CD4-positive, alpha-beta T cell treated with Interleukin-17A for 4 hours (primary cell): ENCODE measurements at places on chromosomes 5 and 9.

GRCh38 chr9:104833696-104834095 is 69.8 kb downstream of the NIPSNAP3B start:
- no peak for DNase-seq

DNA sequence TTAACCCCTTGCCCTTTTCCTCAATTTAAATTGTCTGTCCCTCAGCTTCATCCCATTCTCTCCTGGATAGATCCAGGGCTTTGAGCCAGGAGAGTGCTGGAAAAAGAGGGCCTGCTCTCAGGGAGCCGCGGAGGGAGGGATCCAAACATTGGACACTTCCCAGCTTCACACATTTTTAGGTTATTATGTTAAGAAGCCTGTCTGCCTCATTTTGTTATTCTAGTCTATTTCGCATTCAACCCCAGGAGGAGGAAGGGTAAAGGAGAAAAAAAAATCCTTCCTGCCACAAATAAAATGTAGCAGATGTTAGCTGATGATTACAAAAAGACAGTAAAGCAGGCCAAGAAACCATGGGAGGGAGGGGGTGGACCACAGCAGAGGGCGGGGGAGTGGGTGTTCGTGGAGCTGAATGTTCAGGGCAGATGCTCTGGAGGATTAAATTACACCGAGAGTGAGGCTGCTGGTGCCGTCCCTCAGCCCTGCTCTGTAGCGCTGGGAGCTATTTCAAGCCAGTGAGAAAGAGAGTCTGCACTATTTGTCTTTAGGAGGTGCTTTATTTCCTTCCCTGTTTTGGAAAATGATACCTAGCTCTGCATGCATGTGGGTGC is 60.6 kb upstream of the ZFR start:
- DNase-seq: peak; percentile 36

- no peak for DNase-seq
Observed at GRCh38 chr9:129309041-129309430, 131.0 kb upstream of the IER5L start.

GRCh38 chr5:72245951-72246532 is 74.0 kb downstream of the MRPS27 start:
- no peak for DNase-seq

- DNase-seq: no peak
Observed at GRCh38 chr5:371811-372555, 50.5 kb downstream of the AHRR start.

- DNase-seq: no peak
Observed at GRCh38 chr5:73116506-73116905, 3.9 kb upstream of the TMEM171 start.

GRCh38 chr5:6261668-6262067 is 116.7 kb downstream of the MED10 start:
- no peak for DNase-seq

GRCh38 chr5:134005417-134006061 is 764 bp upstream of the VDAC1 start:
- peak; percentile 7 for DNase-seq

DNA sequence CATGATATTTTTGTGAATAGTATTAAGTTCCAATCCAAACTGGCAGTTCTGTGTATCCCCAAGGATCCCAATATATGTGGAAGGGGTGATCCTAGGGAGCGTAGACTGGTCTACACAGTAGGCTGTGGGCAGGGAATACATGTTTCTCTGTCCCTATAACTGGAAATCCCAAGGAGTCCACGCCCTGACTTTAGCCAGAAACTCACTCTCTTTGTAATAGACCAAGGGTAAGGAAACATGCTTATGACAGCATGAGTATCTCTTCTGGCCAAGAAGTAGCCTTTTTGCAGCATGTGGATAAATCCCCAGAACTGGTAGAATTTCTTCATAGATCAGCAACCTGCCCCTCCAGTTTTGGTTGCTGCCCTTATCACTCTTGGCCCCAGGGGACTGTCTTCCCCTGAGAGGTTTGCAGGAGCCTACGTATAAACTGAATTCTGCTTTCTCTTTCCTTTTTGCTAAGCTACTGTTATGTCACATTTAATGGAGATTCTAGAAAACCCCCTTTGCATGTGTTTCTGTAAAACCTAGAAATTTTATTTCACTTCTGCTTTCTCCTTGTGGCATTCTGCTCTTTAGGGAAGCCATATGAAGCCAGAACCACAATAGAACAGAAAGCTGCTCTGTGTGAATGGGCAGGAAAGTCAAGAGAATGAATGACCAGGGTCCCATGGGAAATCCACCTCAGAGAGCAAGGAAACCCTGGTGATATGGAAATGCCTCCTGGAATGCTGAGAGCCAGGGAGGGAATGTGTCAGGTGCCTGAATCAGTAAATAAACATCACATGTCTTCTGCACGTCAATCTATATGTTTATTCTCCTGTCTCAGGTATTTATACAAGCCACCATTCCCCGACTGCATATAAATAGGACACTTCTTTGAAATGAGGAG is 3.5 kb downstream of the IFNA2 start:
- DNase-seq: no peak

GRCh38 chr5:179355976-179356974 is 11.0 kb upstream of the ADAMTS2 start:
- DNase-seq: no peak

- DNase-seq: peak; percentile 45
Observed at GRCh38 chr9:38619556-38620447, 594 bp downstream of the ANKRD18A start.

DNA sequence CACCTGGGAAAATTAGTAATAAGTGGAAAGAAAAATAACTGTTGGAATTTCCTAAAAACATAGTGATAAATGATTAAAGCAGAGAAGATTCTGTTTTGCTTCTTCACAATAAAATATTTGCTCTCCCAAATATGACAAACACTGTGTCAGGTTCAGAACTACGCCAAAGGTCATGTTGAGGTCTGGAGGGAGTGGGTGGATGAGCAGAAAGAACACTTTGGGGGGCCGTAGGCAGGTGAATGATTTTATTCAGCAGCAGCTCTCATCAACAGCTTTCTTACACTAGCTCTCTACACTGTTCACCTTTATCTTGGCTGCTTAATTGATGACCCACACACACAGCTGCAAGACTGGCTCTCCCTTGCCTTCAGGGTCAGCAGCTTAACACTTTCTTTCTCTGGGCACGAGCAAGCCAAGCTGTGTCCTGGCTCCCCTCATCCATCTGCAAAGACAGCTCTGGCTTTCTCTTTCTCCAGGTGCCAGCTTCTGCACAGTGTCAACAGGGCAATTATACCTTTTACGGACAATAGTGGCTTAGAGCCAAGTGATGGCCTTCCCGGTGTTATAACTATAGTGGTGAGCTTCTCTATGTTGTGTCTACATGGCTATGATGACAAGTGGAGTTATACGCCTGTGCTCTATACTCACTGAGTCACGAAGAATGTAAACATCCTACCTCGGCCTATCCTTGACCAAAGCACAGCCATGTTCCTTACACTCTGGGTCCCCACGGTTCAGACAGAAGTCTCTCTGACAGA is 18.9 kb upstream of the GPX8 start:
- DNase-seq: no peak

DNA sequence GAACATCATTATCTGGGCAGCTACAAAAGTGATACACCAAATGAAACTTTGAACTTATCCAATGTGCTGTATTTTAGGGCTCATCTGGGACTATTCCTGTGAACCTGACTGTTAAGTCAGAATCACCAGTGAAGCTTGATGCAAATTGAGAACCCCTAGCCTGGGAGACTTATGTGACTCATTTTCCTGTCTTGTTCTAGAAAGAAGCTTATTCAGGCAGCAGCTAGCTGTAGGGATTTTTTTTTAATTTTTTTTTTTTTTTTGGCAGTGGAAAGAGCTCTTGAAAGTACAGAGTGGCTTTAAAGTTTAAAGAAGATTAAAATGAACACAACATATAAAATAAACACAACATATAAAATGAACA is 81.1 kb upstream of the TNFAIP8 start:
- DNase-seq: peak; percentile 43

GRCh38 chr9:129712634-129713401 is 40.0 kb downstream of the PTGES start:
- peak; percentile 15 for DNase-seq

- DNase-seq: no peak
Observed at GRCh38 chr9:89710697-89711096, 105.9 kb downstream of the GADD45G start.

GRCh38 chr5:163161512-163161911 is 275.9 kb upstream of the CCNG1 start:
- no peak for DNase-seq

GRCh38 chr9:99348289-99348688 is 126.2 kb downstream of the SEC61B start:
- no peak for DNase-seq

DNA sequence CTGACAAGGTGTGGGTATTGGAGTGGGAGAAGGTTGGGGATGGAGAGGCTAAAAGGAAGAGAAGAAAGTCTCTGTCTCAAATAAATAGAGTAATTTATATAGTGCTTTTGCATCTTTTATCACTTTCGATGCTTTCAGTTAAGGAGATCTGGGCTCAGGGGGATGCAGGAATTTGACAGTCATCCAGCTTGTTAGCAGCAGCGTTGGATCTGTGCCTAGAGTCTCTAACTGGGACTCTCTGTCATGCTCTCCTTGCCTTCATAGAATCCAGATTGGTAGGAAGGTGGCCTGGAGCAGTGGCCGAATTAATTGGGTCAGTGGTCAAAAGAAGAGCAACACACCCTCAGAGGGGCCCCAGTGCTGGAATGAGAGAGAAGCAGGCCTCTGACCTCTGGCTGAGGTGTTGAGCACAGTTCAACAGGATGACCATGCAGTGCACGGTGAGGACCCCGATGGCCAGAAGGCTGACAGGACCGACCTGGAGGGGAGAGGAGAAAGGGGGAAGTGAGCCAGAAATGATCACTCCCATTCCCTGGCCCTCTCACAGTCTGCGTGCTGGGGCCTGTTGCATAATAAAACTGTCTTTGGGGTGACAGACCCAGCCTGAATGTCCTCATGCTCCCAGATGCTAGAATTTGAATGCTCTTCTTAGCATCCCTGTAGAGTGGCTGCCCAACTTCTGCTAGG is 7.6 kb downstream of the SLC36A3 start:
- DNase-seq: no peak

- DNase-seq: no peak
Observed at GRCh38 chr9:8764051-8764450, 964.5 kb upstream of the DMAC1 start.

DNA sequence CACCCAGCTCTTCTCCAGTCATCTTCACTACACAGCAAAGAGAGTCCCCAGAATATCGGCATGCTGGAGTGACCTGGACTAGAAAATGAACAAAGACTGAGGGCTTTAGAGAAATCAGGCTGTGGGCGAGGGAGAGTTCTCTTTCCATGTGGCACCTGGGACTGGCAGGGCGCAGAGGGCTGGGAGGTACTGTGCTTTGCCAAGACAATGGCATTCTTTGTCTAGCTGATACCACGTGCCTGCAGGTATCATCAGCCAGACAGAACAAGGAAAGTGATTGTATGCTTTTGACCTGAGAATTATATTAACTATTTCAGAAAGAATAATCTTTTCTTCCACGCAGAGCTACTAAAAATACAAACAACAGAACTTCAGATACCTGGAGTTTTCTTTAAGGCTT is 30.5 kb downstream of the DDX31 start:
- DNase-seq: no peak

DNA sequence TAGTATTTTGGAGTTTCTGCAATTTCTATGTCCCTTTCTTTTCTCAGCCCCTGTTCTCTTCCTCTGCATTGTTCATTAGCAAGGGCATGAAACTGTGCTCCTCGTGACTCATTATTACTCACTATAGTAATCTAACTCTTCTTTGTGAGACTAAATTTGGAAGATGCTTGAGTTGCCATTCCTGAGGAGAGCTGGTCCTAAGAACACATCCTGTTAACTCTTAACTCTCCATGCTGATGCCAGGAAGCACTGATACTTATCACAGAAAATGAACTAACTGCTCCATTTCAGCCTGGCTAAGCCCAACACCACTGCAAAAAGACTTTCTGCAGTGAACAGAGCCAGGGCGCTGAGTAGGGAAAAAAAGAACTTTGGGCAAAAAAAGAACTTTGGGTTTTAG is 10.6 kb upstream of the CSNK1A1 start:
- peak; percentile 23 for DNase-seq

DNA sequence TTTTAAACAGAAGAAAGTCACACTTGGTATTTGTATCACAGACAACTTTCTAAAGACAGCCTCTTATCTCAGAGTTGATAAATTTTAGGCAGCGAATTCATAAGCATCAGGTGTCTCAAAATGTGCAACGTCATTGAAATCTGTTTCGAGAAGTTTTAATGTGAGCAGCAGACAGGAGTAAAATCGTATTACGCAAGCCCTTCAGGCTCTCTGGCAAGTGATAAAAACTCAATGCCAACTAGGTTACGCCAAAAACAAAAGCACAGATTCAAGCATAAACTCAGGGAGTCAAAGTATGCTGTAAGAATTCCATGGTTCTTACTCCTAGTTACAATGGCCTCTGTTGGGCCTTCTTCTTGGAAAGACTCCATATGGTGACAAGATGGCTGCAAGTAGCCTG is 244.7 kb downstream of the SEMA5A start:
- no peak for DNase-seq

GRCh38 chr9:13707612-13708576 is 428.4 kb upstream of the MPDZ start:
- no peak for DNase-seq

DNA sequence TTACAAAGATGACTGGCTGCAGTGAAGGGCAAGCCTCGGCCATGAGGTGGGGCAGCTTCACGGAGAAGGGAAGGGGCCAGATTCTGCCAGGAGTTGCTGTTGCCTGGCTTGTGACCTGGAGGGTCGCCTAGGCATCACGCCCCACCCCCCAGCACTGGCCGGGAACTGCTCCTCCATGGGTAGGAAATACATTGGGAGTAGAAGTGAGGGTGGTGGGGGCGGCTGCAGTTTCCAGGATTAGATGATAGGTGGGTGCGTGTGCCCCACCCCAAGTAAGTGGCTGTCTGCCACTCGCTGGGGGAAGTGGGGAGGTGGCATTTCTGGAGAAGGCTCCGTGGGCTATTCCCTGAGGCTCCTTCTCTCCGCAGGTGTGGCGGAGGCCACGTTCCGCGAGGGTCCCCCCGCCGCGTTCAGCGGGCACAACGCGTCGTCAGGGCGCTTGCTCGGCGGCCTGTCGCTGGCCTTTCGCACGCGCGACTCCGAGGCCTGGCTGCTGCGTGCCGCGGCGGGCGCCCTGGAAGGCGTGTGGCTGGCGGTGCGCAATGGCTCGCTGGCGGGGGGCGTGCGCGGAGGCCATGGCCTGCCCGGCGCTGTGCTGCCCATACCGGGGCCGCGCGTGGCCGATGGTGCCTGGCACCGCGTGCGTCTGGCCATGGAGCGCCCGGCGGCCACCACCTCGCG is 16.9 kb downstream of the CRB2 start:
- no peak for DNase-seq

- DNase-seq: no peak
Observed at GRCh38 chr5:56606192-56606591, 209.2 kb upstream of the MAP3K1 start.

GRCh38 chr5:1555011-1555807 is 31.4 kb upstream of the LPCAT1 start:
- DNase-seq: no peak
